ENCODE measurements at places on chromosomes 3 and 15.

DNA sequence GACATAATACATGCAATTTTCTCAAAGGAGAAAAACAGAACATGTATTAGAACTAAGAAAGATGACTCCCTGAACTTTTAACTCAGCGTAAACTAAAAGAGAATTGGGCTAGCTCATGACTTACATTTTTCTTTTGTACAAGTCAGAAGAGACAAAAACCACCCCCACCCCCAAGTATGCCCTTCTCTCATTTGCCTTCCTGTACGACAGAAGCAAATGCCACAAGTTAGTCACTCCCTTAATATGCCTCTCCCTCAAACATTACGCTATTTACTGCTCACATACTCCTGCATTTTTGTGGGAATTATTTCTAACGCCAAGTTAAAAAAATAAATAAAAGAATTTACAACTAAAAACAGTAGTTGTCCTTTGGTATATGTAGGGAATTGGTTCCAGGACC is 22.0 kb downstream of the CPEB1 start:
- no peak for DNase-seq

DNA sequence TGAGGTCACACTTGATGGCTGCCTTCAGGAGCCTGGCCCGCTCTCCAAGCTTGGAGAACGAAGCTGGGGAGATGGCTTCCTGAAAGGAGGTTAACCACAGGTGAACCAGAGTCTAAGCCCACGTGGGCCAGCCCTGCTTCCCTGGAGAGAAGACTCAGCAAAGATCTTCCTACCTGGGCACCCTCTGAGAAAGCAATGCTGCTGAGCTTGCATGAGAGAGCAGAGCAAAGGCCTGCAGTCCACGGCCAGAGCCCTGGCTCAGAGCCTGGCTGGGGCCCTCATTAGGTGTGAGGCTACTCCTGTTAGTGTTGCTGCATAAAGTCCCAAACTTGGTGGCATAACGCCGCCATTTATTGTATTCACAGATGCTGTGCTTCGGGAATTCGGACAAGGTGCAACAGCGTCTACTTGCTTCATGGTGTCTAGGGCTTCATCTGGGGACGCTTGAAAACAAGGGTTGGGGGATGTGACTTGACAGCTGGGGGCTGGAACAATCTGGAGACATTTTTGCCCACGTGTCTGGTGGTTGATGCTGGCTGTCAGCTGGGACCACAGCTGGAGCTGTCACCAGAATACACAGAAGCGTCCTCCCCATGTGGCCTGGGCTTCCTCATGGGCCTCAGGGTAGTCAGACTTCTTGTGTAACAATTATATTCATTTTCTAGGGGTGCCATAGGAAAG is 87.9 kb upstream of the MEF2A start:
- no peak for DNase-seq

- DNase-seq = no peak
These were observed 47.8 kb upstream of the SLC24A5 start for GRCh38 chr15:48072941-48073340.

GRCh38 chr3:62318365-62318751 is 55.0 kb downstream of the FEZF2 start:
- DNase-seq = no peak

GRCh38 chr15:57609805-57610529 is 18.3 kb downstream of the MYZAP start:
- no peak for DNase-seq

GRCh38 chr3:129266651-129267050 is 12.0 kb upstream of the HMCES start:
- DNase-seq = no peak

DNA sequence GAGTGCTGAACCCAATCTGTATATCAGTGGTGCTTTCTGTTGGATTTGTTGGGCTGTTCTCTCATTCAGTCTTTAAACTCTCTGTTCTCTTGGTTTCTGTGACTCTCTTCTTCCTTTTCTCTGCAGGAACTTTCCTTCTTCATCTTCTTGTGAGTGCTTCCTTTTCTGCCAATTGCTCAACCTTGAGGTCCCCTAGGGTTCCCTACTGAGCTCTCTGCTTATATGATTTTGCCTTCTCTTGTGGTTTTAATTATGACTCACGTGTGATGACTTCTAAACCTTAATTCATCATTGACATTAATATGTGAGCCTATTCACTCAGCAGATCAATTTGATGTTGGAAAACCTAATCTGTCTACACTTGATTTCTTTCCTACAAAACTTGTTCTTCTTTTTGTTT is 39.4 kb downstream of the MOBP start:
- no peak for DNase-seq

- no peak for DNase-seq
These were observed 203.9 kb downstream of the PTPRG start for GRCh38 chr3:61765157-61765876.

- DNase-seq = no peak
These were observed 104.5 kb downstream of the ECT2 start for GRCh38 chr3:172855037-172855436.

- DNase-seq = no peak
These were observed 121.1 kb downstream of the TPRG1 start for GRCh38 chr3:189292667-189293484.

- DNase-seq = no peak
These were observed 74.0 kb downstream of the SRGAP3 start for GRCh38 chr3:9175421-9175820.
